D341Med (cell line): ENCODE measurements at places on chromosomes 12 and 14.

DNA sequence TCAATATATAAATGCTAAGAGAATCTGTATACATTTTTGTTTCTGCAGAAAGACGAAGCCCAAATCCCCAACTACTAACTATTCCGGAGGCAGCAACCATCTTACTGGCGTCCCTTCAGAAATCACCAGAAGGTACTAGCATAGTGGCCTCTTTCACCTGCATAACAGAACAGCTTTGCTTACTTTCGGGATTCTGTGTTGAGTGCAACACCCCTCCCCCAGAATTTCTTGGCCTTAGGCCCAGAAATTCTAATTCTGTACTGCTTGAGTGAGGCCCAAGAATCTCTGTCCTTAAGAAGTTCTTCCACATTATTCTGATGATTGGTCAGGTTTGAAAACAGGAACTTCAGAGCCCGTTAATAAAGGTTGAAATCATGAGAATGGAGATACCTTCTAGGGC is 2.9 kb downstream of the SPX start:
- no peak for DNase-seq

DNA sequence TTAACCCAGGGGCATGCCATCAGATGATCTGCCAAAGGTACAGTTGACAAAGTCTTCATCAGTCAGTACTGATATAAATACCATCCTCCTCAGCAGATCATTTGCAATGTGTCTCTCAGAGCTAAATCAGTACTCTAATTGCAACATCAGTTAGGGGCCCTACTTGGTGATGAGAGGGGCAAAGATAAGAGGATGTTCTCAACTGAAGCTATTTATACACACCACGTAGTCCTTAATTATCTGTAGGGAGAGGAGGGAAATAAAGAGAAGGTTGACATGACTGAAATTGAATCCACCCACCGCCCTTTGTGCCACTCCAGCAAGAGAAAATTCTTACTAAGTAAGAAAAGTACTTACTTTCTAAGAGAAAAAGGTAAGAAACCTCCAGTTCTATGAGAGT is 157.8 kb upstream of the NUDT4 start:
- DNase-seq = no peak

GRCh38 chr14:77965919-77966435 is 166.1 kb downstream of the ADCK1 start:
- DNase-seq = peak; percentile 55

GRCh38 chr14:35140718-35141581 is 18.6 kb downstream of the PRORP start:
- DNase-seq = no peak

GRCh38 chr12:107287436-107288413 is 194.4 kb upstream of the CRY1 start:
- DNase-seq = no peak

DNA sequence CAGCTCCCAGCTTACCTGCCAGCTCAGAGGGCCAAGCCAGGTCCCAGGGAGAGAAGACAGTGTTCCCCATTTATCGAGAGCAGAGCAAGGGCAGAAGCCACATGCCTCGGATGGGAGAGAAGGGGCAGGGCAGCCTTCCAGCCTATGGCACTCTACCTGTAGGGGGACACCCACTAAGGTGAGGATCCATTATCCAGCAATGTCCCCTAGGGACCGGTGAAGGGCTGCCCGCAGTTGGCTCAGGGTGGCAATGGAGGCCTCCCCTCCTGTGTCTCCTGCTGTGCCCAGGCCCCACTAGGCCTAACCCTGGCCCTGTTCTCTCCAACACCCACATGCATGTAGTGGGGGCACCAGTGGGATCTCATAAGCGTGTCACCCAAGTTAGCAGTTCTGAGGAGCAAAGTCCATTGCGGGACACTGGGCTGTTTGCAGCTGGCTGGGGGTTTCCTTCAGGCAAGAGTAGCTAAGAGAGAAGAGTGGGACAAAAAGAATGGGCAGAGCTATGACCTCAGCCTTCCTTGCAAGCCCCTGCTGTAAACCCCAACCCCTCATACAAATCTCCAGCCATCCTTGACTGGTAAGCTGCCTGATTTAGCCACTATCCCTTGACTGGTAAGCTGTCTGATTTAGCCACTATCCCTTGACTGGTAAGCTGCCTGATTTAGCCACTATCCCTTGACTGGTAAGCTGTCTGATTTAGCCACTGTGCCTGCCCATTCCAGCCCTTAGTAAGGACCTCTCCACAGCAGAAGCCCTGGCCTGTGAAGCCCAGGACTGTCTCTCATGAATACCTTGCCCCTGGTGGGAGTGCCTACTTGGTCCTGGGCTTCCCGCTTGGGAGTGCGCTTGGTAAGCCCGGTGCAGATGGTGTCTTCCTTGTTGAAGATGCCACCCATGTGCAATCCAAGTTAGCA is 5.2 kb upstream of the ASB2 start:
- no peak for DNase-seq

DNA sequence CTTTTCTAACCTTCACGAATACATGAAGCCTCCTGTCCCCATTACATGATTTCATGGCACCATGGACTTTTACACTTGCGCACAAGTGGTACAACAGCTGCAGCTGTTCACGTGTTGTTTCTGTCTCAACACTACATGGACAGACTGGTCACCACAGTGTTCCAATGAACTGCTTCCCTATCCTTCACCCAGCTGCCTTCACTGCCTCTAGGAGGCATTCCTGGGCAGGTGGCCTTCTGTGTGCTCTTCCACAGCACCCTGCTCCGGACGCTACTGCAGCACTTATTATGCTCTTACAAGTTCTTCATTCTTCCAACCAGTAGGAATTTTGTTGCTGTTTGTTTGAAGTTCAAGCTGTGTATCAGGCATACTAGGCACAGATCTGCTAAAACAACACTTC is 1.5 kb downstream of the MTERF2 start:
- DNase-seq = no peak

DNA sequence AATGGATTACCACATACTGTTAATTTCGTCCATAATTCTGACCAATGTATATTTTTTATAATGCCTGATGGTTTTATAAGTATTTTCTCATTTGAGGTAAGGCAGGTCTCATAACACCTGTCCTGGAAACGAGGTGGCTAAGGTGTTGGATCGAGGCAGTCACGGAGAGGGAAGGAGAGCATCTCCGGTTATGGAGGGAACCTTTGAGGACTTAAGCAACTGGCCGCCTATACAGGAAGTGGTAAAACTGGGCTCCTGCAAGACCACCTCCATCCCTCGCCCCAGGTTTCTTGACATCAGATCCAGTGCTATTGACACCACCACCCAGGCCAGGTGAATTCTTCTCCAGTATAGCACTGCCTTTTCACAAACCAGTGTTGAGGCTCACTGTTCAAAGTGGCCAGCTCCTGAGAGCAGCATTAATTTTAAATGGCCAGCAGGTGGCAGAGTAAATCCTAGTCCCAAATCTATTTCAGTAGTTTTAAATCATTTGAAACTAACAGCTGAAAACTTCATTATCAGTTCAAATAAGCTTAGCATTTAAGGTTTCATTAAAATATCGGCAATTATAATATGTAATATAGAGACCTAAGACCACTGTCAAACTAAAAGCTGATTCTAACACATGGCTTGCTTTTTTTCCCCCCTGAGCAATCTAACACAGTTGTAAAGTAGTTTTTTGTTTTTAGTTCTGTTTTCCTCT is 100.8 kb downstream of the PPM1A start:
- peak; percentile 62 for DNase-seq

- DNase-seq = no peak
Observed at GRCh38 chr12:48021485-48022179, 17.4 kb upstream of the COL2A1 start.

DNA sequence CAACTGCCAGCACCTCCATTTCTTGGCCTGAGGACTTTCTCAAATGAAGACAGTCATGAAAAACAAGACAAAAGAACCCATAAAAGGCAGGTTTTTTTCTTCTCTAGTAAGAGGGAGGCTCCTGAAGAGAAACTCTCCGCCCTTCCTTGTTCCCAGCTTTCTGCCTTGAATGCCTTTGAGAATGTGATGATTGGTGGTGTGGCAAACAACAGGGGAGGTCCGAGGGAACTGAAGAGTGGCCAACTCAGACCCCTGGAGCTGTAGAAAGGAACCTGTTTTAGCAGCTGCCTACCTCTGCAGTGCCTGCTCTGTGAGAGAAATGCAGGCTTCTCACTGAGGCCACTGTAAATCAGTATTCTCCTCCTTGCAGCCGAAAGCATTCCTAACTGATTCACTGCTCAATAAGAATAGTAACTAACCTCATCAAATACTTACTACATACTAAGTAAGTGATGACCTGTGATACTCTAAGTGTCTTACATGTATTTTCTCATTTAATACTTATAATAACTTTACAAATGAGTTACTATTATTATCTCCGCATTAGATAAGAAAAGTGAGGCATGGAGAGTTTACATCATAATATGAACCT is 16.7 kb upstream of the ERC1 start:
- no peak for DNase-seq

DNA sequence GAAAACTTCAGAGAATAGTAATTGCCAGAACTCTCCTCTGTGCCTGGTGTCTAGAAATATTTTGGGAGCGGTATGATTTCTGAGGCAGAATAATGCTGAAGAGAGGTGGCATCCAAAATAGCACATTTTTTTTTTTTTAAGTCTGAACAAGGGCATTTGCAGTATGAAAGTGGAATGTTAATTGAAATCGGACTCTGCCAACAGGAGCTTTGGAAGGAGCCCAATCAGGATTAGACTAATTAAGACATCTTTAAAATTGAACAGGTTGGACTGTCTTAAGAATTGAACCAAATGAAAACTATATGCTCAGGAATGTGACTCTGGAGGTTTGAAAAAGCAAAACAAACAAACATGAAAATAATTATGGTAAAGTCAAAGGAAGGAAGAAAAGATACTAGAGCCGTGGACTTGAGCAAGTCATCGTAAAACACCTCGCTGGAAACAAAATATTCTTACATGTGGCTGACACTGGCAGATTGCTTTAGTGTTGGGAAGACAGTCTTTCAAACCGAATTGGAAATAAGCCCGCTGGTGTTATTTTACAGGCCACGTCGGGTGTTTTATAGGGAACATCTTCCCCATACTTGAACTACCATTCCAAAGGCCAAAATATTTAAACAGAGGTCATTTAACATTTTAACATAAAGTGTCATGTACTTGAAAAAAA is 436.3 kb downstream of the VRK1 start:
- no peak for DNase-seq

- no peak for DNase-seq
Observed at GRCh38 chr12:2256453-2256852, 203.7 kb downstream of the CACNA1C start.

DNA sequence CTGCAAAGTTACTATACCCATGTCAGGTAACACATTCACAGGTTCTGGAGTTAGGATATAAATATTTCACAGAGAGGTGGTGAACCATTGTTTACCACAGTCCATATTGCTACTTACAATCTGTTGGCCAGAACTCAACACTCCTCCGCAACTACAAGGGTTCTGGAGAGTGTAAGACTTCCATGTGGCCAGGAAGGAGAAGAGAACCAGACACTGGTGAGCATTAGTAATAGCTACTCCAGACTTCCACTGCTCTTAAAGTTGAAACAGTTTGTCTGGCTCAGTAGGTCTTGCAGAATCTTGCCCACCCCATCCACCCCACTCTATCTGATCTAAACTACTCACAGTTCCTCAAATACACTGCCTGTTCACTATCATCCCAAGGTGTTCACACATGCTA is 369.6 kb downstream of the DUSP6 start:
- no peak for DNase-seq

- DNase-seq = no peak
Observed at GRCh38 chr12:64102339-64102738, 119.8 kb downstream of the KICS2 start.

- DNase-seq = no peak
Observed at GRCh38 chr12:121775501-121775900, 18.0 kb downstream of the RHOF start.

- no peak for DNase-seq
Observed at GRCh38 chr12:53324113-53324778, 2.8 kb upstream of the AAAS start.

DNA sequence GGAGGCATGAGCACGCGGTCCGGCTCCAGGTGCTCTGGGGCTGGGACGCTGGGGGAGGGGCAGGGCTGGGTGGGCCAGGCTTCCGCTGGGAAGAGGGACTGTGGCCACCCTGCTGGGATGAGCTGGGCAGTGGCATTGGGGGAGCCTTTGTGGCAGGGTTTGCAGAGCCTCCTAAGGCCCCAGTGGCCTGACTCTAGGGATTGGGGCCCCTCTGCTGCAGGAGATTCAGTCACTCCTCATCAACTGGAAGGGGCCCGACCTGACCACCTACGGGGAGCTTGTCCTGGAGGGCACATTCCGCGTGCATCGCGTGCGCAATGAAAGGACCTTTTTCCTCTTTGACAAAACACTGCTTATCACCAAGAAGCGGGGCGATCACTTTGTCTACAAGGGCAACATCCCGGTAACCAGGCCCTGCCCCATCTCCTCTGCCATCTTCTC is 26.9 kb downstream of the PLEKHG3 start:
- no peak for DNase-seq
